ENCODE measurements at places on chromosomes 2 and 18.

DNA sequence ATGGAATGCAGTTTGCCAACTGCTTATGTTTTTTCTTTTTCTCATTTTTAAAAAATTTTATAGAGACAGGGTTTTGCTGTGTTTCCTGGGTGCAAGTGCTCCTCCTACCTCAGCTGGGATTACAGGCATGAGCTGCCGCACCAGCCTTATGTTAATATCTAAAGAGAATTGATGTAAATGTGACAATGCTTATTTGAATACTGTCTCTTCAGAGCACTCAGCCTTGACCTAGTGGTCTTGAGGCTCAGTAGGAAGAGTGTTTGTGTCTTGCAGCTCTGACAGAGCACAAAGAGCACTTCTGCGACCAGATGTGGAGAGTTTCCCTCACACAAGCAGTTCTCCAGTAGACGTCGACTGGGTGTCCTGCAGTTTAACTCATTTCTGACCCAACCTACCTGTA lies 55.3 kb downstream of the ARHGEF4 start:
- no peak for DNase-seq

GRCh38 chr2:104502901-104503300 lies 351.0 kb upstream of the POU3F3 start:
- DNase-seq, result no peak

- no peak for DNase-seq
Measured at GRCh38 chr18:38520786-38521185, 955.2 kb upstream of the CELF4 start.

DNA sequence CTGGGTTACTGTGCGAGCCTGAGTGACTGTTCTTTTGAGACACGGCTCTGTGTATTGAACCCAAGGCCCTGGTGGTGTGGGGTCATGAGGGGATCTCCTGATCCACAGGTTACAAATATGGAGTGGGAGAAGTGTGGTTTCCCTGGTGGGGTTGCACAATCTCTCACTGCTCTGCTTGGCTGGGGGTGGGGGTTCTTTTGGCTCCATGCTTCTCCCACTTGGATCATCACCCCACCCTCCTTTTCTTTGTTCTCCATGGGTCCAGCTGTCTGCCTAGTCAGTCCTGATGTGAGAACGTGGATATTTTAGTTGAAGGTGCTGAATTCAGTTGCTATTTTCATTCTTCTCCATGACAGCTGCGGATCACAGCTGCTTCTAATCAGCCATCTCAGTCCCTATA lies 37.8 kb downstream of the AGPS start:
- no peak for DNase-seq

GRCh38 chr2:174048243-174048642 lies 83.1 kb upstream of the SP3 start:
- DNase-seq, result no peak

GRCh38 chr18:32801228-32801627 lies 28.4 kb upstream of the KLHL14 start:
- no peak for DNase-seq

DNA sequence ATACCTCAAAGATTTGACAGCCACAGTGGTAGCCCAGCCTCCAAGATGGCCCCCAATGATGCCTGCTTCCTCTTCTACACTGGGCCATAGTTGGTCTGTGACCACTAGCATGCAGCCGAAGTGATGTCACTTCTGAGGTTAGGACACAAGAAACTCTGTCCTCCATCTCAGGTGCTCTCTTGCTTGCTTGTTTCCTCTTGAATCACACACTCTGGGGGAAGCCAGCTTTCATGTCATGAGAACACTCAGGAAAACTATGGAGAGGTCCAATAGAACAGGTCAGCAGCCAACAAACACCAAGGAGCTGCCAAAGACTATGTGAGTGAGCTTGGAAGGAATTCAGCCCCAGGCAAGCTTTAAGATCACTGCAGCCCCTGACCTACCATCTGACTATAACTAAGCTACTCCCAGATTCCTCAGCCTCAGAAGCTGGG lies 3.3 kb upstream of the ADAM17 start:
- DNase-seq, result no peak

DNA sequence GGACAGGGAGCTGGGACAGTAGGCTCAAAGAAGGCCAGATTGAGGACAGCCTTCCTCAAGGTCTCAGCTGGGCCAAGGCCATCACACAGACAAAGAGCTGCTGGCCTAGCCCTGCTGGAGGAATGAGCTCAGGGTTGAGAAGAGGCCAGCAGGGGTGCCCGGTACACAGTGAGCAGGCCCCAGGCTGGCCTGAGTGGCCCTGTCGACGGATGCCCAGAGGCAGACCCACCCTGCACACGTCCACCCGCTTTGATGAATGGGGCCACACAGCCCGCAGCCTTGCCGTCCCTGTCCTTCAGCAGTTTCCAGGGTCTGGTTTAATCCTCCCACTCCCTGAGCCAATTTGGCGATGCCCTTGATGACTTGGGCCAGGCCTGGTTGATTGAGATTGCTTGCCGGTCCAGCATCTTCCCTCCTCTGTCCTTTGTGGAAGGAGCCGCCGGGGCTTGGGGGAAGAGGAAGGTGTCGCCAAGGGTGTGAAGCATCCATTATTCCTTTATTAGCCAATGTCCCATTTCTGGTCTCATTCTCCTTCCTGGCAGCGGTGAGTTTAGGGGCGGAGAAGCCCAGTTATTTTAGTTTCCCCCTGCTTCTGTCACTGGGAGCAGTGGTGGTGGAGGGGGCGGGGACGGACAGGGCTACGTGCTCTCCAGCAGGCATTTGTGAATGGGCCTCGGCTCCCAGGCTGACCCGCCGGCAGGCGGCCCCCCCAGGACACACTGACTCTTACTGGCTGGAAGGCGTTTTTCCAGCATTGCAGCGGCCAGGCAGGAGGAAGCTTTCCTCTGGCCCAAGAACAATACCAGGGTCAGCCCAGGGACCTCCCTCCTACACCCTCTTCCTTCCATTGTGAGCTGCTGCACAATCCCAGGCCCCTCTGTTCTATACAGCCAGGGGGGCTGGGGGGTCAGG lies 141.8 kb downstream of the CTIF start:
- no peak for DNase-seq

DNA sequence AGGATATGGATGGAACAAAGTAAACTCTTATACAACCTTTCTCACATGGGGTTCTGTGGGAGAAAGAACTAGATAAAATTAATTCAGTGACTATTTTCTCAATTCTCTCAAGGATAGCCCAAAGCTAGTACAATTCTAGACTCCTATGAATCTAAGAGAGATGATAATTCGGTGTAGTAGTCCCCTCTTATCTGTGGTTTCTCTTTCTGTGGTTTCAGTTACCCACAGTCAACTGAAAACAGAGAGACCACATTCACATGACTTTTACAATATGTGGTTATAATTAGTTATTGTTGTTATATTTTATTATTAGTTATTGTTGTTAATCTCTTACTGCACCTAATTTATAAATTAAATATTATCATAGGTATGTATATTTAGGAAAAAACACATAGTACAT lies 53.5 kb upstream of the C2orf15 start:
- no peak for DNase-seq

GRCh38 chr2:26011990-26012856 lies 21.7 kb upstream of the RAB10 start:
- DNase-seq, result no peak

GRCh38 chr18:11886577-11887110 lies 21.5 kb downstream of the MPPE1 start:
- no peak for DNase-seq

DNA sequence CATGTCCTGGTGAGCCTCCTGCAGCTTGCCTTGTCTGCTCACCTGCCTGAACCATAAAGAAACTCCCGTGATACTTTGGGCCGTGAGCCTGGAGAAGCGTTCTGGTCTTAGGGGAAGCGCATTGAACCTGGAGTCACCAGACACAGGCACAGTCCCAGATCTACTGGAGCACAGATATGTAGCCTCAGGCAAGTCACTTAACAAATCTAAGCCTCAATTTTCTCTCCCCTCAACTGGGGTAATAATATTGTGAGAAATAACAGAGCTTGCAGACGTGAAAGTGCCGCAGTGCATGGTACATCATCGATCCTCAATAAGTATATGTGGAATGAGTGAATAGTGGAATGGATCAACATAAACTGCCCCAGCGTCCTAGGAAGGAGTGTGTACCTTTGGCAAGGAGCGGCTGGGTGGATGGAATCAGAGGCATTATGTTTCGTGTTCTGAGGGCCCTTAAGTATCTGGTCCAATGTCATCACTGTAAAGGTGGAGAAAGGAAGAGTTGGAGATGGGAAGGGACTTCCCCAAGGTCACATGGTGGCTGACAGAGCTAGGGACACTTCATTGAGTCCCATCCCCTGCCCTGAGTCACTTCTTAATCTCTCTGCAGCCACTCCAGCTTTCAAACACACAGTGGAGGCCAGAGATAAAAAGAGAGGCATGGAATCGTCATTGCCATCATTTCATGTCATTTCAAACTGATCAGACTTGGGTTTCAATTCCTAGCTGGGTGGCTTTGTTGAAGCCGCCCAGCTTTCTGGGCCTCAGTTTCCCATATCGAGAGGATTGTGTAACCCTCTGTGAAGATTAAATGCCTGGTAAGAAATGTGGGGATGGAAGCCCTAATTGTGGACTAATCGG lies 172.4 kb downstream of the DDX1 start:
- no peak for DNase-seq

DNA sequence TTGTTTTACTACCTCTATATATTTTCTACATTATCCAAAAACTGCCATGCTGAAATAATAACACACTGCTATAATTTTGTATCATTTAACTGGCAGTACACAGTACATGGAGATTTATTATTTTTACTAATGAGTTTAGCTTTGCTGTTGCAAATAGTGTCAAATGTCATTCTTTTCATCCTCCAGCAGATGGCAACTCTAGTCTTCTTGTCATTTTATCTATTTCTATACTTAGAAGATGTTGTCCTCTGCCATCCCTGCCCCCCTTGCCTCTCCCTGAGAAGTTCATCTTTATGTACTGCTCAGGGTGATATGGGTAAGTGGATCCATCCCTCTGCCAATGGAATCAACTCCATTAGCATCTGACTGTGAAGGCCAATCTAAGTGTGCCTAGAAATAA lies 21.7 kb upstream of the LRRTM1 start:
- no peak for DNase-seq

DNA sequence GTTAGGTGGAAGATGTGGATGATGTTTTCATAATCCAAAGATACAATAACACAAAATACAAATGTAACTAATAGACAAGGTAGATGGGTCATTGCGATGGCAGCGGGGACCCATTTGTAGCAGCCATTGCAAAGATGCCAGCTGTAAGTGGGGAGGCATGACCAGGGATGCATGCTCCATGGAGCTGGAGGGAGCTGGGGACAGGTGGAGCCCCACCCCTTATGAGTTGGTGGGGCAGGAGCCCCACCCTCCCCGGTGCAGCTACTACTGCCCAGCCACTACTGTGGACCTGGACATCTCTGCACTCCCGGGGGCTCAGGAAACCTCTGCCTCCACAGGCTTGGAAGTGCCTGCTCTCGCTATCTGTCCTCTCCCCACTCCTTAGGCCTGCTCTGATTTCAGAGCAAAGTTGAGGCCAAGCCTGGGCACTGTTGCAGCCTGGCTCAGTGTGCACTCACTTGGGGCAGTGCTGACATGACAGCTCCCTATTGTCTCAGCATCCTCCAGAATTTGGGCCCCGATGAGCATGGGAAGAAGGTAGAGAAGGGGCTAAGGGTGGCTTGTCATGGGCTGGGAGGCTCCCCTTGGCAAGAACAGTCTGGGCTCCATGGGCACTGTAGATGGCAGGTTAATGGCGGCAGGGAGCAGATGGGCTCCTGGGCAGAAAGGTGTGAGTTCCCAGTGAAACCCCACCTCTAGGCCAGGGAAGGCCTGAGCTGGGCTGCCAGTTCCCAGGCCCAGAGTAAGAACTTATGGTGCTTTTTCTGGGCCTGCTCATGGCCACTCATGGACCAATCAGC lies 81.1 kb downstream of the ZNF804A start:
- DNase-seq, result no peak

GRCh38 chr2:189624648-189625355 lies 36.5 kb upstream of the ASNSD1 start:
- DNase-seq, result no peak

- no peak for DNase-seq
Measured at GRCh38 chr2:30425326-30425725, 21.7 kb upstream of the LCLAT1 start.

All from stimulated activated CD4-positive, alpha-beta T cell treated with anti-CD3 and anti-CD28 coated beads, Interleukin-1b, Interleukin-23, amount 100 ng/mL, for 48 hours (primary cell).